ENCODE measurements at places on chromosomes 4 and X. TPM values are rescaled to one million over a fixed set of nuclear protein-coding genes. Genes with fewer than 3 reads are reported as not detected.

GRCh38 chrX:154979629-154980028 is 42.9 kb downstream of the F8 start:
- no peak for DNase-seq
- H3K27me3 ChIP-seq, result no peaks in the 10 kb centered on the region
- H3K36me3 ChIP-seq, result no peaks in the 10 kb centered on the region
- no peak overlapping the region for H3K27ac ChIP-seq
- H3K4me3 ChIP-seq, result no peak overlapping the region

GRCh38 chr4:167897116-167897515 is 195.2 kb upstream of the ANXA10 start:
- H3K27ac ChIP-seq, result peak overlapping the region; percentile 53
- no peaks in the 10 kb centered on the region for H3K36me3 ChIP-seq
- H3K4me3 ChIP-seq, result no peak overlapping the region
- DNase-seq, result peak; percentile 54
- no peaks in the 10 kb centered on the region for H3K27me3 ChIP-seq
- H3K4me1 ChIP-seq, result peaks cover 11% of the 10 kb centered on the region

DNA sequence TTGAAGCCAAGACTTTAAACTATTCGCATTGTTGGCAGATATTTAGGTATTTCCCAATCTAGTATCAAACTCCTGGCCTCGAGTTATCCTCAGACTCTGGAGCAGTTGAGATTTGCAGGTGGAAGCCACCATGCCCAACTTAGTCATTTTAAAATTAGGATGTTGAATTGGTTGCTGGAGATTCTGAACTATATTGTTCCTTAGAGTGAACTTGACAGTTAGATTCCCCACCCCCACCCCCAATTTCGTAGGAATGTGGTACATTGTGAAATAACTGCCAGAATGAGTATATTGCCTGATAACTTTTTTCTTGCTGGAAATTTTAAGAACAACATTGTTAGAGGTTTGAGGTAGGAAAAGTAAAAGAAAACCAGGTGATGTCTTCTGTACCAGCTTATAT is 2.3 kb downstream of the NOCT start:
- no peaks in the 10 kb centered on the region for H3K27me3 ChIP-seq
- H3K36me3 ChIP-seq, result peaks cover 1% of the 10 kb centered on the region
- H3K4me3 ChIP-seq, result no peak overlapping the region
- no peak overlapping the region for H3K27ac ChIP-seq
- peaks cover 35% of the 10 kb centered on the region for H3K4me1 ChIP-seq
- no peak for DNase-seq

DNA sequence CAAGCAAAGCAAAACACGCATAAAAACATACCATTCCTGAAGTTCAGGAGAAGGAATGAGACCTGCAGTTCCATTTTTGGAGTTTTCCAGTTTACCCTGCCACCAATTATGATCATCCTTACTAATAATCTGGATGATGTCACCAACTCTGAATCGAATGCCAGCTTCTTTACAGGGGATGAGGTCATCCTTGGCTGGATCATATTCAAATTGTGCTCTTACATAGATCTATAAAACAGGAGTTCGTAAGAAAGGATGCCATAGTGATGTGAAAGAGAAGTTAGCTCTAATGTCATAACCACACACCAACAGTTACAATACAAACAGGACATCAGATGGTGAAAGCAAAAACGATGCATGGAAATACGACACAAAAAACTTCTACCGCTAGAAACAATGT is 106.5 kb downstream of the NYX start:
- no peak overlapping the region for H3K4me3 ChIP-seq
- no peak for DNase-seq
- no peaks in the 10 kb centered on the region for H3K27me3 ChIP-seq

- H3K36me3 ChIP-seq, result no peaks in the 10 kb centered on the region
- DNase-seq, result no peak
- H3K4me1 ChIP-seq, result no peaks in the 10 kb centered on the region
- no peak overlapping the region for H3K27ac ChIP-seq
- no peak overlapping the region for H3K4me3 ChIP-seq
Observed at GRCh38 chr4:113223001-113223400, 173.5 kb downstream of the ANK2 start.

DNA sequence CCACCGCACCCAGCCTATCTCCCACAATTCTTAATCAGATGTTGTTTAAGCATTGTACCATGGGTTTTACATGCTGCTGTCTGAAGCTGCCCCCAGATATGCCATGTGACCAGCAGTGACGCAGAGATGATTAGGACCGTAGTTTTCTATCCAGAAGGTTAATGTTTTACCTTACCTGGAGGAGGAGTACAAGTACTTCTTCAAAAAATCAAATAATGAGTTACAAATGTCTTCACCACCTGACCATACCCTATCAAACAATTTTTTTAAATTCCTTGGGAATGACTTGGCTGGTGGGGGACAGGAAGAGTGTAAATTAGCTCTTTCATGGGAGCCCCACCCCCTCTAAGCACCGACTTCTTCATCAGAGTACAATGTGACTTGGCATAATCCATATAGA is 16.2 kb upstream of the SGMS2 start:
- H3K27ac ChIP-seq, result no peak overlapping the region
- H3K27me3 ChIP-seq, result no peaks in the 10 kb centered on the region
- no peaks in the 10 kb centered on the region for H3K4me1 ChIP-seq
- H3K36me3 ChIP-seq, result no peaks in the 10 kb centered on the region
- no peak overlapping the region for H3K4me3 ChIP-seq
- no peak for DNase-seq

DNA sequence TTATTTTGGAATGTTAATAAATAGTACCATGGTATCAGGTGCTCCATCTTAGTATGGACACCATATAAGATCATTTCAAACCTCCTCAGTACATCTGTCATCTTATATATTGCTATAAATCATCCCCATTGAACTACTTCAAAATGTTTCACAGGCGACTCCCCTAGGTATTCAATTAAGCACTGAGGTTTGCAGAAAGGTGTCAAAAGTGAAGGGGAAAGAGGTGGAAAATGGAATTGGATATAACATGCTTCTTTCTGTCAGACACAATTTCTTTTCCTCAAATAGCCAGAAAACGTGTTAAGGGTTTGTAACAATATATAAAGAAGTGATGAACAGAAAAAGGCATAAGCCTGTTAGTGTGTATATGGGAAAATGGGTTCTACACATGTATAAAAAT is 325.5 kb downstream of the GRID2 start:
- no peaks in the 10 kb centered on the region for H3K4me1 ChIP-seq
- no peak overlapping the region for H3K4me3 ChIP-seq
- DNase-seq, result no peak

GRCh38 chr4:6908432-6909112 is 1.1 kb upstream of the TBC1D14 start:
- H3K27me3 ChIP-seq, result no peaks in the 10 kb centered on the region
- H3K4me1 ChIP-seq, result peaks cover 25% of the 10 kb centered on the region
- H3K4me3 ChIP-seq, result peak overlapping the region; percentile 83
- H3K27ac ChIP-seq, result peak overlapping the region; percentile 84
- no peak for DNase-seq

GRCh38 chr4:2792711-2793585 is at the start of gene SH3BP2:
TSS of gene SH3BP2 (plus strand) at chr4:2793085. CDS start at chr4:2820618, 27,533 bp downstream.
- DNase-seq, result peak; percentile 85
- H3K4me3 ChIP-seq, result peak within 1 kb of the TSS; percentile 49
- H3K4me1 ChIP-seq, result peaks cover 25% of the 10 kb centered on the region
- peak within 1 kb of the TSS; percentile 22 for H3K27ac ChIP-seq
- no peaks in the 10 kb centered on the region for H3K27me3 ChIP-seq

DNA sequence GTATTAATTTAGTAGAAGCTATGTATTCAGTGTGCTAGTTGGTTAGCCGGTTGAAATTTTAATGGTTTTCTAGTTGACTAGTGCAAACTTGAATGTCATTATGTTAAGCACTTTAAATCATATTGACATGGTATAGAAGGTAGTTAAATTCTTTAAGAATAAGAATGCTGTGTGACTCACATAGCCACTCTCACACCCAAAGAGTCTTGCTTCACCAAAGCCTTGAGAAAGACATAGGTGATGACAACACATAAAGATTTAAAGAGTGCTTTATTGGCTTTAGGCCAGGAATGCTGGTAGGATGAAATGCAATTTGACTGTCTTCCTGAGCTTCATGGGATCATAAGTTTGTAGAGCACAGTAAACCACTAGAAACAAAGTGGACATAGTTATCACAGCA is 85.3 kb downstream of the DCAF8L2 start:
- no peak for DNase-seq
- H3K4me3 ChIP-seq, result no peak overlapping the region
- no peak overlapping the region for H3K27ac ChIP-seq
- no peaks in the 10 kb centered on the region for H3K4me1 ChIP-seq

- H3K4me1 ChIP-seq, result no peaks in the 10 kb centered on the region
- H3K27ac ChIP-seq, result no peak overlapping the region
- no peak for DNase-seq
- H3K27me3 ChIP-seq, result no peaks in the 10 kb centered on the region
- H3K4me3 ChIP-seq, result no peak overlapping the region
Observed at GRCh38 chr4:158912390-158912789, 143.6 kb downstream of the FNIP2 start.

GRCh38 chrX:39096599-39096998 is 295.3 kb downstream of the MID1IP1 start:
- no peaks in the 10 kb centered on the region for H3K4me1 ChIP-seq
- no peak overlapping the region for H3K27ac ChIP-seq
- no peak for DNase-seq
- H3K27me3 ChIP-seq, result no peaks in the 10 kb centered on the region
- H3K36me3 ChIP-seq, result no peaks in the 10 kb centered on the region

DNA sequence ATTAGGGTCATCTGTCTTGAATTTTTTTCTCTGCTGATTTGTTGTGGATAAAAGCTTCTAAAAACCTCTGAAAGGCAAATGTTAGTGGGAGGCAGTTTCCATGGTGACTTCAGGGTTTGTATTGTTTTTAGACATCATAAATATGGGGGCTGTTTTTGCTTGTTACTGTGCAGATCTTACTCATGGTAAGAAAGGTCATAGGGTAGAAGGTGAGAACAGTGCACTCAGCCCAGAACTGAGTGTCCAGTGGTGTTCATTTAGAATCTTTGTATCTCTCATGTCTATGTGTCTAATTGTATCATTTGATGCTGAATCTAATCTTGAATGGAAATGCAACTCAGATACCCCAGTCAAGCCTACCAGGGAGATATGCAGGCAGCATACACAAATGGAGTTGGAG is 609.8 kb downstream of the ZNF674 start:
- no peak overlapping the region for H3K27ac ChIP-seq
- H3K4me3 ChIP-seq, result no peak overlapping the region
- DNase-seq, result no peak
- H3K27me3 ChIP-seq, result no peaks in the 10 kb centered on the region
- no peaks in the 10 kb centered on the region for H3K4me1 ChIP-seq
- H3K36me3 ChIP-seq, result no peaks in the 10 kb centered on the region

GRCh38 chr4:8271821-8272220 is 2.3 kb downstream of the HTRA3 start:
- no peak for DNase-seq
- H3K36me3 ChIP-seq, result no peaks in the 10 kb centered on the region
- H3K4me3 ChIP-seq, result no peak overlapping the region
- H3K4me1 ChIP-seq, result peaks cover 5% of the 10 kb centered on the region

DNA sequence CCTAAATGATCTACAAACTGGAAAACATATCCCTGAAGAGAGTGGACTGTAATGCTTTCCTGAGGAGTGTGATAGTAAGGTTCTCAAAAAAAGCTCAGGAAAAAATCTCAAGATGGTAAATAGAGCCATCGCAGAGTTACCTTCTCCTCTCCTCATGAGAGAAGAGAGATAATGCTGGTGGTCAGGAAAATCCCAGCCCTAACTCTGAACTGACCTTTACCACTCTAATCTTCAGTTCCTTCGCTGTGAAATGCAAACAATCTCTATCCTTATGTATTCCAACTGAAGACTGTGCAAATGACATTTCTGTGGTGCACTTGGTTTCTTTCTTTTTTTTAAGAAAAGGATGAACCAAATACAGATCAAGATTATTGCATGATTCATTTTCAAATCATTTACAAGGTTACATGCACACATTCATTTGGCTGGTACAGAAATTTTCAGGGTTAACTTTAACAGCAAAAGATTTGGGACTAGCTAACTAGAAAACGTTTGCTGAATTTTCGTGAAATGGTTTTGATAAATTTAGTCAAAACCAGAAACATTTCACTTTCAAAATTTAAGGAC is 8.3 kb downstream of the PPM1K start:
- no peak overlapping the region for H3K27ac ChIP-seq
- H3K36me3 ChIP-seq, result no peaks in the 10 kb centered on the region
- H3K4me1 ChIP-seq, result peaks cover 56% of the 10 kb centered on the region
- no peaks in the 10 kb centered on the region for H3K27me3 ChIP-seq
- DNase-seq, result no peak
- H3K4me3 ChIP-seq, result no peak overlapping the region

DNA sequence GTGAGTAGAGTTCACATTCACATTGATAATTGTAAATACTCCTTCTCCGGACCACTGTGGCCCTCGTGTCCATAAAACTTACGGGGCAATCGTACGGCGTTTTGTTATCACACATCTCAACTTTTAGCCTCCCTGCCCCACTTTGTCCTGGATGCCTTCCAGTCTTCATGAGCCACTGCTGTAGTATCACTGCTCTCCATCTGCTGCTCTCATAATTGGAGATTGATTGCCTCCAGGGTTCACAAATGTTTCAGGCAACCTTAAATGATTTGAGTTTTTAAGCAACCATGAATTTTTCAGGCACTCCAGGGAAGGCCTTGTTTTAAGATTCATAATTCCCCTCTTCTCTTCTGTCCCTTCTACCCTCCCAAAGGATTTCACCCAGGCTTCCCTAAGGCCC is 28.4 kb downstream of the ALPK1 start:
- DNase-seq, result no peak
- H3K4me1 ChIP-seq, result no peaks in the 10 kb centered on the region

- H3K4me3 ChIP-seq, result no peak overlapping the region
- peaks cover 20% of the 10 kb centered on the region for H3K4me1 ChIP-seq
- H3K27me3 ChIP-seq, result no peaks in the 10 kb centered on the region
- H3K27ac ChIP-seq, result no peak overlapping the region
- H3K36me3 ChIP-seq, result no peaks in the 10 kb centered on the region
- no peak for DNase-seq
Observed at GRCh38 chr4:4509521-4509920, 32.3 kb downstream of the STX18 start.

DNA sequence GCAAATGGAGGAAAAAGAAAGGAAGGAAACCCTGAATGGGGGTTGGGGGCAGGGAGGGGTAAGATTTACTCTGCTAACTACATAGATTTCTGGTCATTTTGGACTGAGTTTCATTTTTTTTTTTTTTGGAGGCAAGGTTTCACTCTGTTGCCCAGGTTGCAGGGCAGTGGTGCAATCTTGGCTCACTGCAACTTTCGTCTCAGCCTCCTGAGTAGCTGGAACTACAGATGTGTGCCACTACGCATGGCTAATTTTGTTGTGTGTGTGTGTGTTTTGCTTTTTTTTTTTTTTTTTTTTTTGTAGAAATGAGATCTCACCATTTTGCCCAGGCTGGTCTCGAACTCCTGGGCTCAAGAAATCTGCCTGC is 223.5 kb downstream of the APBB2 start:
- H3K36me3 ChIP-seq, result no peaks in the 10 kb centered on the region
- no peak for DNase-seq
- H3K27ac ChIP-seq, result no peak overlapping the region
- no peaks in the 10 kb centered on the region for H3K27me3 ChIP-seq
- no peak overlapping the region for H3K4me3 ChIP-seq
- no peaks in the 10 kb centered on the region for H3K4me1 ChIP-seq

GRCh38 chr4:4593596-4594284 is 51.9 kb upstream of the STX18 start:
- H3K4me1 ChIP-seq, result no peaks in the 10 kb centered on the region
- H3K36me3 ChIP-seq, result no peaks in the 10 kb centered on the region
- peak overlapping the region; percentile 22 for H3K27ac ChIP-seq
- no peaks in the 10 kb centered on the region for H3K27me3 ChIP-seq
- H3K4me3 ChIP-seq, result no peak overlapping the region

Gene PDLIM3
- total RNA-seq, result 3.6 TPM

Gene ETDA
- not detected for total RNA-seq

Gene CENPE
- total RNA-seq, result 36.9 TPM

Gene KDR
- total RNA-seq, result not detected

Gene RHOH
- not detected for total RNA-seq

Gene TBC1D14
- 54.0 TPM for total RNA-seq
